ENCODE measurements at places on chromosomes 5 and 9.

DNA sequence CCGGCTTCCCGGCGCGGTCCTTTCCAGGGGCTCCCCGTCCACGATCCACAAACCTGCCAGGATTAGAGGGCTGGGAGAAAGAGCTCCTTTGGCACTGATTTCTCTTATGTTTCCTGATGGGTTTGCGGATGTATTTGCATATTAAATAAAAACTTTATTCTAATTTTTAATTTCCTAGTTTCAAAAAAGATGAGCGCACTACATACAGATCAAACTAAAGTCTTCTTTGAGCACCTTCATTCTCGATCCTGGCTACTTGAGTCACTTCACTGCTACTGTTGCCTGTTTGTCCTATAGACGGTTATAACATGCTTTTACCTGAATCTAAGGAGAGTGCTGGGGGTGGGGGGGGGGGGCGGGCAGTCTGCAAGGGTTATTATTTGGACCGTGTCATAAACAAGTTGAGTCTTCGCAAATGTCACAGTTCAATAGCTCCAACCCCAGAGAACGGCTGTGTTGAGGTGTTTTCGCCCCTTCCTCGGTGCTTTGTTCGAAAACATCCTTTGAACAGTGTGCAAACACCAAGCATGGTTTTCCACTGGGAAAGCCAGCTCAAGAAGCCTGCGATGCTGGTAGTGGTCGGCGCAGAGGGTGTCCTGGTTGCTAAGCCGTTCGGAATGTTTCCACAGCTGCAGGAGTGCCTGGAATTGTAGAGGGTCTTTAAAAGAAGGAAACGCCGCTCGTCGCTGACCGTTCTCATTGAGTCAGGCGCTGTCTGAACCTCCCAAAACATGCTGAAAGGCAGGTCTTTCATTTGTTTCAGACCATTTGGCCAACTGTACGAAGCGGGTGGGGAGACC is 1.1 kb upstream of the STK10 start:
- DNase-seq: no peak

GRCh38 chr5:145915970-145916638 is 20.3 kb upstream of the SH3RF2 start:
- DNase-seq: no peak

- no peak for DNase-seq
These were observed 42.1 kb downstream of the TIMD4 start for GRCh38 chr5:156920861-156921431.

GRCh38 chr9:136268318-136268717 is 22.7 kb upstream of the QSOX2 start:
- no peak for DNase-seq

- peak; percentile 5 for DNase-seq
These were observed 539.5 kb downstream of the EBF1 start for GRCh38 chr5:158560170-158560569.

GRCh38 chr5:41893074-41893851 is 10.9 kb upstream of the RIMOC1 start:
- no peak for DNase-seq

DNA sequence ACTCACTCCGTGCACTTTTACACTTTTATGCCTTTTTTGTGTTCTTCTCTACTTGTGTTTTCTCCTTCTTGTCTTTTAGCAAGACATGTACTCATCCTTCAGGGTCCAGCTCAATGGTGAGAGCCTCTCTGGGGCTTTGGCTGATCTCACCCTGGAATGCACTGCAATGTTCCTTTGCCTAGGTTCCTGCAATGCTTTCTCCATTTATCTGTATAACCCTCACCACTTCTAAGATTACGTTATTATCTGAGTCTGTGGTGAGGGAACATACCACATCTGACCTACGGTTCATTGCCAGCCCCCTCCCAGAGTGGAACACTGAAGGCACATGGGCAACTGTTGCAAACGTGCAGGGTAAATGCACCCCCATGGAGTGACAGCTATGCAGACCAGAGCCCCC is 47.3 kb downstream of the KCNIP1 start:
- DNase-seq: no peak

DNA sequence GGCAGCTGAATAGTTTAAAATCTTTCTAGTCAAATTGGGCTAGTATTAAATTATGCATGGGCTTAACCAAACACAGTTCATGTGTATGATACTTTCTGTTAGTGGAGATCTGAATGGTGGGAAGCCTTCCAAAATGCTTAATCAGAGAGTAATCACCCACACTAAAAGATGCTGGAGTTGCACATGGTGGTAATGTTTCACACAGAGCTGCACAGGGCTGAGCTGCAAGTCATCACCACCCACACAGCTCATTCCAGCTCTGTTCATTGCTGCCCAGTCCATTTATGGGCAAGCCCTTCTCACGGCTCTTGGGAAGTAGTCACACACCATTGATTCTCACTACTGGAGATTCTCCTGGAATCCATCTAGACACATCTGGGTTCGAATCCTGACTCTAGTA is 351.5 kb upstream of the KCNN2 start:
- DNase-seq: no peak

- no peak for DNase-seq
These were observed 571.2 kb upstream of the DAB2 start for GRCh38 chr5:39995990-39996389.

DNA sequence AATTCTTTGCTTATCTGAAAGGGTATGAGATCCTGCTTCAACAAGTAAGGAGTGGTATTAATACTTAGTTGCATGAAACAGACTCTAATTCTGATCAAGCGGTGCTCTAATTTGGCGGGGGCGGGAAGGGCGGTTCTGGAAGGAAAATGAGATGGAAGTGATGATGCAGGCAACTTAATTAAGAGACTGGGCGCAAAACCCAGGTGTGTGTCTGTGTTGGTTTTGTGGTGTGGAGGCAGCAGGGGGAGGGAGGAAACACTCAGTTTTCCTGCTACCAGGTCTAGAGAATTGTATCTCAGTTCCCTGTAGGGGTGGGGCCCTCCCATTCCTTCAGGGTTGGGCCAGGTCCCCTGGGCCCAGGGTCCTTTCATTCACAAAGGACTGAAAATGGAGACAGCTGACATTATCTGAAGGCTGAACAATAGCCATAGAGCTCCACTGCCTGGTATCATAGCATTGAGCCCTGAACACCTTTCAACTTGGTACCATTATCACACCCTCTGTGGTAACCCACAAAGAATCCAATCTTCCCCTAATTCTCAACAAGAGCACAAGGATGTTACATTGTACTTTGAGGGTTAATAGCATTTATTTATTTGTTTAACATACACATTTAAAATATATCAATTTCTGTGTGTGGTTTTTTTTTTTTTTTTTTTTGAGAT is 17.2 kb upstream of the C5orf47 start:
- DNase-seq: no peak

DNA sequence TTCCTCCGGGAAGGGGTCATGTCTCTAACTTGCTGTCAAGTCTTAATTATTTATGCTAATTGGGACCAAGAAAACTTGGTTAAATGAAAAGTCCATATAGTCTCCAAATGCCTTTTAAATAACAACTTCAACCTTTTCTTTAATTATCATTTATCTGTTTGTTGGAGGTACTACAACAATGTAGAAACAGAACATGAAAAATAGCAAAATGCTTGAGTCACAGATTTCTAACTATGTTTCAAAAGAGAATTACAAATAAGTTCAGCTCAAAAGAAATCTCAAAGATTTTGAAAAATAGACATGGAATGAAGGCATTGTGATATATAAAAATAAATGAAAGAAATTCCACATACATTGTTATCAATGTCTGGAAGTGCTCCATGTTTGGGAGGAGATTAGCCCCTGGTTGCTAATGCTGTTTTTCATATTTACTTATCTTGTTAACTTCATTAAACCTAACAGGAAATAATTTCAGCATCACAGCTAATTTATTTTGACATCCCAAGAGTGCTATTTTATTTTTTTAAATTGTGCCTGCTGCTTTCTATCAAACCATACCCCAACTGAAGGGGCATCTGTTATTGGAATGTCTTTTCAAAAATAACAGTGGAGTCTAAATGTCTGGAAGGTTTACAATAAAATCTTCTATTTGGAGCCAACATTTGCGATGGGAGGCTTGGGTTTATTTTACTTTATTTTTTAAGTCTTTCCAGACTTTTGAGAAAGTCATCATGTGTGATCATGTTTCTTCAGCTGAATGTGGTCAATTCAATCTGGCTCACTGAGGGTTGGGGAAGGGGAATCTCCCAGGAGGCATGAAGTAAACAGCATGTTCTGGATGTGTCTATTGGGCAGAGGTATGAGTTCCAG is 53.1 kb upstream of the ANKRD55 start:
- DNase-seq: no peak

GRCh38 chr9:109101810-109102209 is 17.9 kb downstream of the TMEM245 start:
- DNase-seq: peak; percentile 28

GRCh38 chr9:122042056-122042455 is 51.1 kb downstream of the TTLL11 start:
- DNase-seq: no peak

DNA sequence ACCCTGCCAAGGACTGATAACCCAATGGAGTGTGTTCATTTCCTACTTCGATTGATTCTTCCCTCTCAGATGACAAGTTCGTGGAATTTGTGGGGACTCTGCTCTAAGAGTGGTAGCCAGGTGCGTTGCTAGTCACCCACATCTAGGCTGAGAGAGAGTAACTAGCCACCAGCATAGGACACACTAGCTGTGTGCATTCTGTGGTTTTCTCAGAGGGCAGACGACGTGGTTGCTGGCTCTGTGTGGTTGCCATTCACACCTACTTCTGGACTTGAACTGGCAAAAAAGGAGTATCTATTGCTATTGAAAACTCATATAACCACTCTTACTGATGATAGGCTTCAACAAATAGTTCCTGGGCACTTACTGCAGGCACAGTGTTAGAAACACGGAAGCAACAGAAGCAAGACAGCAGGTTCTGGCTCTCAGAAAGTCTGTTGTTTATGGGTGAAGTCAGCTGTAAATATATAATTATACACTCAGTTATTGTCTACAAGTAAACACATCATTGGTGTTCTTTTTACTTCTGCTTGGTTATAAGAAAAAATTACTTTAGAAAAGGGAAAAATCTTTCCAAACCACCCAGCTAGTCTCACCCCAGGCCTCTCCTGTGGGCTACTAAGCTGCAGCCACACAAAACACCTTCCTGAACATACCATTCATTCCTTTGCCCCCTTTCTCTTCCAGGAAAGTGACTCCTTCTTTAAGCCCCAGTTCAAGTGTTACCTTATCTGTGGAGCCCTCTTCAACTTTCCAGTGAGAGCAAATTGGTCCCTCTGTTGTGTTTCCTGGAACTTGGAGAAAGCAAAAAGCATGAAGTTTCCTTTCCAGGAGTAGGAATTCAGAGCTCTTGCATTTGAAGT is 151.1 kb upstream of the HAPLN1 start:
- DNase-seq: no peak

GRCh38 chr9:79667817-79668436 is 96.2 kb downstream of the TLE4 start:
- no peak for DNase-seq

DNA sequence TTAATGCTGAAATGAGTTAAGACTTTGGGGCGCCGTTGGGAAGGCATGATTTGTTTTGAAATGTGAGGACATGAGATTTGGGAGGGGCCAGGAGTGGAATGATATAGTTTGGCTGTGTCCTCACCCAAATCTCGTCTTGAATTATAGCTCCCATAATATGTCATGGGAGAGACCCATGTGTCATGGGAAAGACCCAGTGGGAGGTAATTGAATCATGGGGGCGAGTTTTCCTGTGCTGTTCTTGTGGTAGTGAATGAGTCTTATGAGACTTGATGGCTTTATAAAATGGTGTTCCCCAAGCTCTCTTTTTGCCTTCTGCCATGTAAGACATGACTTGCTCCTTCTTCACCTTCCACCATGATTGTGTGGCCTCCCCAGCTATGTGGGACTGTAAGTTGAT is 5.1 kb downstream of the SLC25A48 start:
- no peak for DNase-seq

DNA sequence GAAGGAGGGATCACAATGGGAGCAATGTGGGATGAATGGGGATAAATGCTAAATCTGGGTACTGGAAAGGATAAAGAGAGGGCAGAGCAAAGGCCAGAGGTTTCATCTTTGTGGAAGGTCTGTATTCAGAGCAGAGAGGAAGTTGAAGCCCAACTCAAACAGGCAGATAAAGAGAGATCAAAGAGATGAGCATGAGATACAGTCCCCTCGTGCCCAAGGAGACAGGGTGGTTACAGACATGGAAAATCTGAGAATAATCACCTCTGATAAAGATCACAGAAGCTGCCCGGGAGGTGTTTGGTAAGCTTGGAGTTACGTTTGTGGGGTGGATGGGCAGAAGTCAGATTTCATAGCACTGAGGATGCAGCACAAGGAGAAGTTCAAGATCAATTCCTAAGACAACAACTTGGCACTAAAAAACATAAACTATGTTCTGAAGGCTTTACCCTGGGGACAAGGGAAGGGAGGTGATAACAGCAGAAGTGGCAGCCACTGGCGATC is 459 bp upstream of the ERAP2 start:
- peak; percentile 63 for DNase-seq

GRCh38 chr9:116264361-116264760 is 110.8 kb downstream of the PAPPA start:
- no peak for DNase-seq

GRCh38 chr5:173567548-173567947 is 48.9 kb downstream of the BOD1 start:
- DNase-seq: no peak

DNA sequence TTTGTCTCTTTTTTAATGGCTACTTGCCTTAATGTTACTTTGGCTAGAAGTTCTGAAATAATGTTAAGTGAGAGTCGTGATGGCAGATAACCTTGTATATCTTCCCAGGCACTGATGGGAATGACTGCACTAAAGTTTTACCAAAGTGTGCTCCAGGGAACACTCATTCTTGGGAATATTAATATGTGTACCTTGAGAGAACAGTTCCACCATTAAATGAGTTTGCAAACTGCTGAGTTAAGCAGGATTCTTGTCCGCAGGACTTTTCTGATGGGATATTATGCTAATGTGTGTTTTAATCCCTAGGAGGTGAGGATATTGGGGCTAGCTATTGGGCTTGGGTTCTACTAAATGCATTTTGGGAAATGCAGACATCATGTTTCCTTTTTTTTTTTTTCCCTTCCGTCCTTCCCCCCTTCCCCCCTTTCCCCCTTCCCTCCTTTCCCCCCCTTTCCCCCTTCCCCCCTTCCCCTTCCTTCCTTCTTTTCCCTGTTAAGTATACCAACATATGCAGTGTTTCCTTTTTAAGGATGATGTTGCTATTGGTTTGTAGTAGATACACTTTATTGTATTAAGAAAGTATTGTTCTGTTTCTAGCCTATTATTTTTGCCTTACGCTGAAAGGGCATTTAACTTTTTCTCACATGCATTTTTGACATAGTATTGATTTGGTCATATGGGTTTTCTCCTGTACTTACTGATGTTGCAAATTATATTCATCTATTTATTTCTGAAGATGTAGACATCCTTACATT is 15.5 kb downstream of the ZBTB34 start:
- DNase-seq: no peak

- no peak for DNase-seq
These were observed 119.0 kb upstream of the SLC25A48 start for GRCh38 chr5:135715267-135716055.

DNA sequence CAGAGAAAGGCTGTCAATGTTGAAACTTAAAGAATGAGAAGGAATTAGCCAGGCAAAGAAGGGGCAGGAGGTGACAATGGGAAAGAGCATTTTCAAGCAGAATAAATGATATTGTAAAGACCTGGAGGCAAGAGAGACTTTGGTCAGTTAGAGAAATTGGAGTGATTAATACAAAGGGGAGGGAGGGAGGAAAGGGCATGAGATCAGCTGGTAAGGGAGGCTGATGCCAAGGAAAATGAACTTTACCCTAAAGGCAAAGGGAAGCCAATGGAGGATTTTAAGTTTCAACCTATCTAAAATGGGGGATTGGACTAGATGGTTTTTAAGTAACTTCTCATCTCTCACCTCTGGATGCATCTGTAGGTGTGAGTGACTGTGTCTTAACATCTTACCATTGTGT is 23.3 kb downstream of the C5 start:
- no peak for DNase-seq

GRCh38 chr5:17343675-17344074 is 126.2 kb downstream of the BASP1 start:
- DNase-seq: no peak

Data from activated CD8-positive, alpha-beta T cell treated with anti-CD3 and anti-CD28 coated beads for 36 hours (primary cell).